ENCODE measurements at places on chromosomes 7 and 10. TPM values are rescaled to one million over a fixed set of nuclear protein-coding genes. Genes with fewer than 3 reads are reported as not detected.

The MYH16 gene
- total RNA-seq: not detected

The NPC1L1 gene
- 0.07 TPM for total RNA-seq

The NEUROD6 gene
- not detected for total RNA-seq

The GLCCI1 gene
- total RNA-seq: 7.8 TPM

The ASB10 gene
- total RNA-seq: not detected

Measured in smooth muscle cell of the pulmonary artery (primary cell).